A549 treated with Hydrocortisone at 1 μM for 4 hours (cell line): ENCODE measurements at places on chromosomes 16 and 17. TPM values are rescaled to one million over a fixed set of nuclear protein-coding genes. Genes with fewer than 3 reads are reported as not detected.

The SAMD14 gene
- 0.35 to 0.56 TPM (median 0.37 TPM) in 5 replicates for total RNA-seq

The AMFR gene
- 59.0 to 73.2 TPM (median 68.4 TPM) in 5 replicates for total RNA-seq

The UMOD gene
- not detected in 5 replicates for total RNA-seq

The TBC1D3E gene
- total RNA-seq: not detected in 5 replicates

The OR1F1 gene
- total RNA-seq: 0.15 to 0.44 TPM (median 0.31 TPM) in 5 replicates

The NOG gene
- 0.58 to 1.1 TPM (median 0.91 TPM) in 5 replicates for total RNA-seq

The NACA2 gene
- total RNA-seq: 0.15 TPM in 1 of 5 replicates, not detected in the others
